Fibroblast of lung (primary cell): ENCODE measurements at places on chromosomes 12 and 14. TPM values are rescaled to one million over a fixed set of nuclear protein-coding genes. Genes with fewer than 3 reads are reported as not detected.

Gene PPP1R36
- polyA plus RNA-seq, result 0.37 and 0.87 TPM in 2 replicates

Gene CD163
- 0.03 TPM in 1 of 2 replicates, not detected in the other for polyA plus RNA-seq

DNA sequence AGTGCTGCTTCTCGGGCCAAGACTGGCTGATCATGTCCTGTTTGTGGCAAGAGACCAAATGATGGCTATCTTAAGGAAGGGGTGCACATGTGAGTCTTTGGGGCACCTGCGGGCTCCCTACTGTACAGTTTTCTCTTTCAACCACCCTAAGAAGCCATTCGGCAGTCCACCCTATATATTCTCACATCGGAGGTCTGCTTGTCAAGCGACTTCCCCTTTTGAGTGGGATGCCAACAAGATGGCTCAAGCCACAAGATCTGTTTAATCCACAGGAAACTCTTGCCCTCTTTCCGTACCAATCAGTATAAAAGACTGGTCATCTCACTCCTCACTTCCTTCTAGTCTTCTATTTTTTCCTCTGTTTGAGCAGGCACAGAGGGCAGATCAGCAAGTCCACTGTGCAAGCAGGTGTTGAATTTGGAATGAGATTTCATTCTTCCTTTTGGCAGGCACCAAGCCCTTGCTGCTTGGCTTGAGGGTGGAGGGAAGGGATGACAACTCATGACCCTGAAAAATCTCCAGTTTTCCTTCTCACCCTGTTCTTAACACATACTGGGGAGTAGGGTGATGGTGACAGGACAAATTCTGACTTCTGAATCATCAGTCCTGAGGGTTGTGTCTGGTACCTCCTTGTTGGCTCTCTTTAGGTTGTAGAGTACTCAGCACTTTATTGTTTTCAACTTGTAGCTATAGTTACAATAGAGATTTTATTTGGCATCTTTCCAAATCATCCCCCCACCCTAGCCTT lies 17.6 kb downstream of the LACRT start:
- DNase-seq, result no peak

GRCh38 chr12:65728455-65728847 lies 95.8 kb upstream of the HMGA2 start:
- no peak for DNase-seq

DNA sequence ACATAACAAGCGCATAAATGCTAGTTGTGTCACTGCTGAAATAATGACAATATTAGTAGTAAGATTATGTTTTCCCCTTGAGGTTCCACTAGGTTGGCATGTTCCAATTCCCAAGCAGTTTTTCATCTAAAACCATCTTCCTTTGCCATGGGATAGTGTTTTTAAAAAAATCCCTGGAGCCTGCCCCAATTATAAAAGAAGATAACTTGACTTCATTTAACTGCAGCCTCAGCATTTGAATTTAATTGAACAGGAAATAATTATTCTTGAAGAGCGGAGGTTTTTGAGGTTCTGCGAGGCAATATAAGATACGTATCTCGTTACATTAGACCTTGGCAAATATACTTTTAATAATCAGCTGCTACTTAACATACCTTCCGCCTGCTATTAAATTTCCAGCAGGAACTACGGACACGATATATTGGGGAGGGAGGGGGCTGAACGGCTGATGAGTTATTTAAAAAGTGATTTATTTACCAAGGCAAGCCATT lies 65.2 kb upstream of the HSPB8 start:
- DNase-seq, result no peak

Gene VWF
- 0.15 and 0.21 TPM in 2 replicates for polyA plus RNA-seq
